Fibroblast of lung (primary cell): ENCODE measurements at places on chromosomes 7 and 10. TPM values are rescaled to one million over a fixed set of nuclear protein-coding genes. Genes with fewer than 3 reads are reported as not detected.

The BAIAP2L1 gene
- total RNA-seq = 2.8 and 5.3 TPM in 2 replicates

The BAMBI gene
- 4.6 and 5.6 TPM in 2 replicates for total RNA-seq

The SORCS1 gene
- under 0.01 TPM in 1 of 2 replicates, not detected in the other for total RNA-seq

The TAS2R41 gene
- total RNA-seq = not detected in 2 replicates

The COX19 gene
- total RNA-seq = 9.2 and 11.7 TPM in 2 replicates

The UPK3B gene
- under 0.01 and 0.50 TPM in 2 replicates for total RNA-seq

The CBLL1 gene
- 17.5 and 21.1 TPM in 2 replicates for total RNA-seq

The JMJD1C gene
- total RNA-seq = 50.3 and 67.0 TPM in 2 replicates

The PRSS37 gene
- not detected in 2 replicates for total RNA-seq

The PAX4 gene
- total RNA-seq = not detected in 2 replicates

- peaks cover 39% of the 10 kb centered on the region for H3K4me1 ChIP-seq
- no peaks in the 10 kb centered on the region for H3K27me3 ChIP-seq
- DNase-seq = peak; percentile 99
- H3K27ac ChIP-seq = peak overlapping the region; percentile 67
- no peaks in the 10 kb centered on the region for H3K36me3 ChIP-seq
- no peak overlapping the region for H3K4me3 ChIP-seq
Observed at GRCh38 chr10:77163670-77164348, 473.8 kb downstream of the KCNMA1 start.

DNA sequence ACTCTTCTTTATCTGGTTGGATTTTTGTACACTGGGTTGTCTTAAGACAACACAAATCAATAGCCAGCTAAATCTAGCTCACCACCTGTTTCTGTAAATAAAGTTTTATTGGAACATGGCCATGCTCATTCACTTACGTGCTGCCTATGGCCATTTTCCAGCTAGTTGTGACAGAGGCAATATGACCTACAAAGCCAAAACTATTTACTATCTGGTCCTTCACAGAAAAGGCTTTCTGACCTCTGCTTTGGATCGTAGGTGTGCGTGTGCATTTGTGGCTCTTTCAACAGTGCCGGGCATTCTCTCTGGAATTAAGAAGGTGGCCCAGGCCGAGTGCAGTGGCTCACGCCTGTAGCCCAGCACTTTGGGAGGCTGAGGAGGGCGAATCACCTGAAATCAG is 45.5 kb downstream of the NRAP start:
- H3K27ac ChIP-seq = no peak overlapping the region
- H3K36me3 ChIP-seq = no peaks in the 10 kb centered on the region
- H3K4me3 ChIP-seq = no peak overlapping the region
- DNase-seq = no peak
- no peaks in the 10 kb centered on the region for H3K4me1 ChIP-seq
- H3K27me3 ChIP-seq = no peaks in the 10 kb centered on the region

DNA sequence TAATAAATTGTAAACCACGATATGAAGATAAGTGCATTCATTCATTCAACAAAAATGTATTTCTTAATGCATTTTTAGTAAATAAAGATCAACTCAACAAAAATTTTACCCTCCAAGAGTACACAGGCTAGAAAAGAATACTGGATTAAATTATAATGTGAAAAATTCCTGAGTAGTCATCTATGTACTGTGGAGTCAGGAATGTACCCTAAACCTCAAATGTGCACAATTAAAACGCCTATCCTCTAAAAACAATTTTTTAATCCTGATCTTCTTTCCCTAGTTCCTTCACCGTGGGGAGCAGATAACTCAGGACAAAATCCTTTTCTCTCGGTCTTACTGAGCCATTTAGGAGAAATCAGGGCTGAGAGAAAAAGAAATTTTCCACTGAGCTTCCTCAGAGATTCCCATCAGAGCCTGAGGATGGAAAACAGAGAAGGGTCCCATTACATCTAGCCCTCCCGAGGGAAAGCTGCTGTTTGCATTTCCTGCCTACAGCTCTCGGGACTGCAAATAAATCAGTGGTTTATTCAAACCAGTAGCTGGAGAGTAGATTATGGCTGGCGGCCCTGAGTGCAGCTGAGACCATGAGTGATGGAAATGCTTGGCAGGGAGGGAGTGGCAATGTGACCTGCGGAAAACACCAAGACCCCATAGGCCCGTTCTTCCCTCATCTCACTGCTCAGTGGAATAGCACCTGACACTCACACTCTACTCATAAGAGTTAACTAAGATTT is 7.4 kb downstream of the TAS2R40 start:
- H3K4me3 ChIP-seq = no peak overlapping the region
- H3K36me3 ChIP-seq = no peaks in the 10 kb centered on the region
- no peak for DNase-seq
- no peaks in the 10 kb centered on the region for H3K4me1 ChIP-seq
- no peaks in the 10 kb centered on the region for H3K27me3 ChIP-seq

GRCh38 chr7:114468844-114469243 is 54.2 kb downstream of the FOXP2 start:
- H3K27me3 ChIP-seq = no peaks in the 10 kb centered on the region
- H3K4me3 ChIP-seq = no peak overlapping the region
- peak; percentile 30 for DNase-seq

DNA sequence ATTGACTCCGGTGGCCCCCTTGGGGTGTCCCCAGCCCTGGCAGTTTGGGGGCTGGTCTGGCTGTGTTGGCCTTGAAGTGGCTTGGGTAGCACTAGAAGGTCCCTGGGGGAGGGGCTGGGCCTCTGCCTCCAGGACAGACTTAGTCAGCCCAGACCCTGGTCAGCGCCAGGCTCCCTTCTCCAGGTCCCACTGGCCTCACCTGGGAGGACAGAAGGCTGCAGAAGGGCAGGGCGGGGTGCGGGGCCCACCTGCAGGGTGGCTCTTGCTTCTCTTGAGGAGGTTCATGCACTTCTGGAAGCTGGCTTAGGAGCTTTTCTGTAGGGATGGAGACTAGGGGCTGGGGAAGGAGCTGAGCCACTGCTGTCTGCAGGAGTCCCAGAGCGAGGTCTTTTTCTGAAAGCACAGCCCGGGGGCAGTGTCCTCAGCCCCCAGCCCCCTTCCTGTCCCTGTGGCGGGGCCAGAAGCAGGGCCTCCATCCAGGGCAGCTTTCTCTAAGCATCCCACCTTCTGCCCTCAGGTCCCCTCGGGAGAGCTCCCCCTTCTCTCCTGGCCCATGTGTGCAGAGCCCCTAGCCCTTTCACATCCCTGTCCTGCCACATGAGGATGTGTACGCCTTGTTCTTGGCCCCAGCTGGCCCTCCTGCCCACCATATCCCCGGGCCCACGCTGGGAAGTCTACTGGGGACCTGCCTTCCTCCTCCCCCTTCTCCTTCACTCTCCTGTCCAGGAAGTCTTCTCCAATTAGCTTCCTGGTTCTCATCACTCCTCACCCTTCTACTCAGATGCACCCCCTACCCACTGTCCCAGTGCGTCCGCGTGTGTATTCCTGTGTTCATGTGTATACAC is 11.0 kb downstream of the TBATA start:
- H3K27me3 ChIP-seq = peaks cover 8% of the 10 kb centered on the region
- no peak overlapping the region for H3K4me3 ChIP-seq
- H3K36me3 ChIP-seq = no peaks in the 10 kb centered on the region
- no peak for DNase-seq
- no peaks in the 10 kb centered on the region for H3K4me1 ChIP-seq

DNA sequence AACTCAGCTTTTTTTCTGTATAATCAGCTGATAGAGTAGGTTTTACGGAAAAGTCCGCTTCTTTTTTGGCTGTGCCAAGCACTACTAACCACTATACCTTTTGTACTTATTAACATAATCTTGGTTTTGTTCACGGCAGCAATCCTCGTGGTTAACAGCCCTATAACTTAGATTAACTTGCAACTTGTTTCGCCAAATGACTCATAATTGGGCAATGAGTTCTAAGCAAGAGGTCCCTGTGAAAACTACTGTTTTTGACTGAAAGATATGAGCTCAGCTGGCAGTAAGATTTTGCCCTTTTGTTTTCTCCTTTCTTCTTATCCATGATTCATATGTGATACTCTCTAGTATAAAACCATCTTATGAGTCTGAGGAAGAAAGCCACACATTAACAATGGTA is 345.0 kb upstream of the PCDH15 start:
- no peaks in the 10 kb centered on the region for H3K27me3 ChIP-seq
- H3K4me1 ChIP-seq = no peaks in the 10 kb centered on the region
- no peaks in the 10 kb centered on the region for H3K36me3 ChIP-seq
- peak; percentile 82 for DNase-seq
- H3K27ac ChIP-seq = no peak overlapping the region

DNA sequence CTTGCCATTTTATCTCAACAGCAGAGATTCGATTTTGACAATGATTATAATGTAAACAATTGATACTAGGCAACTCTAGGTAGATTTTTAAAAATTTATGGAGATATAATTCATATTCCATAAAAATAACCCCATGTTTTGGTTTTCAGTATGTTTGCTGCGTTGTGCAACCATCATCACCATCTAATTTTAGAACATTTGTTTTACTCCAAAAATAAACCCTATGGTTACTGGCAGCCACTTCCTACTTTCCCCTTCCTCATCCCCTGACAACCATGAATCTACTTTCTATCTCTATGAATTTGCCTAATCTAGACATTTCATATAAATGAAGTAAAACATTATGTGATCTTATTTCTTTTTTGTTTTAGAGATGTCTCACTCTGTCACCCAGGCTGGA is 401.9 kb downstream of the THSD7A start:
- H3K27me3 ChIP-seq = no peaks in the 10 kb centered on the region
- no peak overlapping the region for H3K27ac ChIP-seq
- H3K4me1 ChIP-seq = no peaks in the 10 kb centered on the region
- no peak overlapping the region for H3K4me3 ChIP-seq
- no peak for DNase-seq
- H3K36me3 ChIP-seq = no peaks in the 10 kb centered on the region

- no peak overlapping the region for H3K27ac ChIP-seq
- no peaks in the 10 kb centered on the region for H3K27me3 ChIP-seq
- no peak overlapping the region for H3K4me3 ChIP-seq
- no peaks in the 10 kb centered on the region for H3K36me3 ChIP-seq
- DNase-seq = peak; percentile 89
- H3K4me1 ChIP-seq = peaks cover 9% of the 10 kb centered on the region
Observed at GRCh38 chr7:105934572-105935185, 28.4 kb upstream of the CDHR3 start.

DNA sequence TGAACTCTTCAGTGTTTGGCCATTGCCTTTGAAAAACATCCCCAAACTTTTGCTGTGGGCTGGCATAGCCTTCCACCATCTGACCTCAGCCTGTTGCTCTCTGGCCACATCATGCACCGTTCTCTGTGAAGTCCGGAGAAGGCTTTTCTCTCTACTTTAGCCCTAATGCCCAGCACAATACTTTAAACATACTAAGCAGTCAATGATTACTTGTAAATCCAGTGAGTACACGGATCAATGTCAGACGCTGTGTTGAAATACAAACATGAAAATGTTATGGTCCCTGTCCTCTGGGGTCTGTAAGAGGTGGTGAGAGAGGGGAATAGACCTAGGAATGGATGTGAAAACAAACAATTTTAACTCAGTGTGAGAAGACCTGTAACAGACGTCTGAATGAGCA is 297.9 kb downstream of the PLXDC2 start:
- no peaks in the 10 kb centered on the region for H3K4me1 ChIP-seq
- no peaks in the 10 kb centered on the region for H3K27me3 ChIP-seq
- no peak for DNase-seq
- H3K36me3 ChIP-seq = no peaks in the 10 kb centered on the region
- no peak overlapping the region for H3K4me3 ChIP-seq

GRCh38 chr7:143384661-143385631 is 3.8 kb downstream of the ZYX start:
- no peaks in the 10 kb centered on the region for H3K27me3 ChIP-seq
- DNase-seq = no peak
- peaks cover 33% of the 10 kb centered on the region for H3K4me1 ChIP-seq

DNA sequence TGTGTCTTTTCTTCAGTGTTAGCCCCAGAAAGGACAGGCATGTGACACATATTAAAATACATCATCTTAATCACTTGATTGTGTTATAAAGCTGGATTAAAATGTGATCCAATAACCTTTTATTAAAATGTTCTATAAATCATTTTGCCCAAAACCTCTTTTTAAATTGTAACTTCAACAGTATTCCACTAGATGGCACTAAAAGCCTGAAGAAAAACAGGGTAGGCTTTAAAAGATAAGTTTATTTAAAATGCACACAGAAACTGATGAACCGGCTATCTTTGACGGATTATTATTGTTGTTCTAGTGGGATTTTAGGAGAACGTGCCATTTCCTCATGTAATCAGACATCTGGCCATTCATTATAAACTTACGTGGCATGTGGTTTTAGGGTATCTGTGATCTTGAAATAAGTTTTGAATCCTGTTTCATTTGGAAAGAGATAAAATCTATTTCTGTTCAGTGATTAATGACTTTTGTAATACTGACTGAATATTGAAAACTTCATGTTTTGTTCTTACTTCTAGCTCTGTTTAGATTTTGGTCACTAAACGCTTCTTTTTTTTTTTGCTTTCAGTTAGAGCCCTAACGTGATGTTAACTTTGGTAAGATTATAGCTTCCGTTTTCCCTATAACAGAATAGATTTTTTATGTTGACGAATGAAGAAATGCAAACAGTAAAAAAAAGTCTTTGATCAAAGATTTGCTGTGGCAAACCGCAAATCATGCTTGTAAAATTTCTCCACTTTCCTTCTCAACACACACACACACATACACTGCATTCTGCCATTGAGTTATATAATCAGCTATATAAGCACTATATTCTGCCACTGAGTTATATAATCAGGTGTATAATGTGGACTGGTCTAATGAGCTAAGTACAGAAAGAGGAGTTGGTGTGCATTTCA is 13.6 kb downstream of the VPS50 start:
- H3K4me3 ChIP-seq = no peak overlapping the region
- DNase-seq = peak; percentile 29
- no peaks in the 10 kb centered on the region for H3K4me1 ChIP-seq
- no peak overlapping the region for H3K27ac ChIP-seq
- H3K36me3 ChIP-seq = no peaks in the 10 kb centered on the region
- no peaks in the 10 kb centered on the region for H3K27me3 ChIP-seq

GRCh38 chr7:85565276-85565675 is 378.4 kb upstream of the SEMA3D start:
- no peak overlapping the region for H3K4me3 ChIP-seq
- H3K4me1 ChIP-seq = no peaks in the 10 kb centered on the region
- H3K27ac ChIP-seq = no peak overlapping the region
